NCI-H1105 (cell line): ENCODE measurements at places on chromosomes 4 and X.

DNA sequence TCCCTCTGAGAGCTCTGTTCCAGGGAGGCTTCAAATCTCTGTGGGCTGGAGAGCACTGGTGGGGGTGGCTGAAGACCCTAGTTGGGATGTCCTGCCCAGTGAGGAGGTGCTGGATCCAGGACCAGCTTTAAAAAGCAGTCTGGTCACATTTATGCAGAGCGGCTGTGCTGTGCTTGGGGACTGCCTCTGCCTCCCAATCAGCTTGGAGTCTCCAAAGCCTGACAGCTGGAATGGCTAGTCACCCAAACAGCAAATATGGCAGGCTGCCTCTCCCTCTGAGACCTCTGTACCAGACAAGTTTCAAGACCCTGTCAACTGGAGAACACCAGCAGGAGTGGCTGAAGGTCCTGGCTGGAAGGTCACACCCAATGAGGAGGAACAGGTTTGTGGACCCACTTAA is 848.1 kb upstream of the DIAPH2 start:
- DNase-seq = no peak

- no peak for DNase-seq
Measured at GRCh38 chrX:8341814-8342590, 122.6 kb upstream of the VCX3B start.

DNA sequence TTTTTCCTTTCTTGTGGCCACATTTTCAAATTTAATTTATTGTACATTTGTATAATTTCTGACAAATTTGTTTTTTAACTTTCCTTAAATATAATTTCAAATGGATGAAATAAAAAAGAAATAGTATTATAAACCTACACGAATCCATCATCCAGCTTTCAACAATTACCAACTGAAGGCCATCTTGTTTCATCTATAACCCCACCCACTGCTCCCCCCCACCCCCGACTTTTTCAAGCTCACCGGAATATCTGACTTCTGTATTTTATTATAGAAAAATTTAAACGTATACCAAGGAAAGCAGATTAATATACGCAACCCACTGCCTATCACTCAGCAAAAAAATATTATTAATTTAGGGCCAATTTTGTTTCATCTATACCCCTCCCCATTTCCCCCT is 1.1 kb downstream of the MORF4L2 start:
- DNase-seq = no peak

- no peak for DNase-seq
Measured at GRCh38 chrX:130555341-130555740, 153.6 kb downstream of the RBMX2 start.

- no peak for DNase-seq
Measured at GRCh38 chrX:19137067-19137466, 14.8 kb upstream of the ADGRG2 start.

DNA sequence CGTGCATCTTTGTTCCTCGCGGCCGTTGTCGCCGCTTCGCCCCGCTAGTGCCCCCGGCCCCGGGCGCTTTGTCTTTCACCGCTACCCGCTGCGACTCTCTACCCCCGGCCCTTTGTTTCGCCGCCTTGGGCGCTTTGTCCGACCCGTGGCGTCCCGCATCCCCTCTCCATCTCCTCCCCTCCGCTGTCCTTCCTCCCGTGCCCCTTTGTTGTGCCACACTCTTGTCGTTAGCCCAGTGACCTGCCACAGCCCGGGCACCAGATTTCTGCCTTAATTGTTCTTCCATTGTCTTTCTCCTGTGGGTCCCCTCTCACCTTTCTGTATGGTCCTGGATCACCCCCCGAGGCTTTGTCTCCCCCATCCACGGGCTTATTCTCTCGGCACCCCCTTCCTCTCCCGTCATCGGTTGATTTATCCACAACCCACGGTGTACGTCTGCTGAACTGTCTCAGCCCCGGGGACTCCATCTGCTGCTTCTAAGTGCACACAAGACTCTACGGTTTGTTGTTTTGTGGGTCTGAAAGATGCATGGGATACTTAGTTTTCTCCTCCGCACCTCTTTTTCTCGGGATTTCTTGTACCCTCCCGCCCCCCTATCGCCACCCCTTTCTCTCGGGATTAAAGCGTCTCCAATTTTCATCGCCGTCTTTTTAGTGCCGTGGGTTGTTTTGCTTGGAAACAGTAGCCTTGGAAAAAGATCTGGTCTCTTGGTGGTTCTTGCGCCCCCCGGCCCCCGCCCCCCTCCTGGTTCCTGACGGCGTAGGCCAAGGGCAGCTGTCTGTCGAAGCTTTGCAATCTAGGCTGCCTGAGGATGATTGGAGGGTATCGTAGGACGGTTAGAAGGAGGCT is 783 bp downstream of the RBPJ start:
- DNase-seq = no peak

- no peak for DNase-seq
Measured at GRCh38 chr4:83238393-83239248, 46.0 kb downstream of the COQ2 start.

DNA sequence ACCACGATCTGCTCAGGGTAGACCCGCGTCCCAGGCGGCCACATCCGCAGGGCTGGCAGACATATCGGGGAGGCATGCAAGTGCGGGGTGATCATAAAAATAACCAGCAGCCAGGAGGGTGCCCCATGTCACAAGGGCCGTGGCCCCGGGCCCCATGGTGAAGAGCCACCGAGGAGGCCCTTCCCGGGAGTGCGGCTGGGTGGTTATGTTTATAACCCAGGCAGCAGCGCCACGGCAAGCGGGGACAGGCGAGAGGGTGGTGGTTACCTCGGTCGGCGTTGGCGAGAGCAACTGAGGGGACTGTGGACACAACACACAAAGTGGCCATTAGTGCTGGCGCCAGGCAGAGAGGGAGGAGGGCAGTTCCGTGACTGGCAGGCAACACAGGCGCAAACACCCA is 92.7 kb upstream of the AFAP1 start:
- no peak for DNase-seq

DNA sequence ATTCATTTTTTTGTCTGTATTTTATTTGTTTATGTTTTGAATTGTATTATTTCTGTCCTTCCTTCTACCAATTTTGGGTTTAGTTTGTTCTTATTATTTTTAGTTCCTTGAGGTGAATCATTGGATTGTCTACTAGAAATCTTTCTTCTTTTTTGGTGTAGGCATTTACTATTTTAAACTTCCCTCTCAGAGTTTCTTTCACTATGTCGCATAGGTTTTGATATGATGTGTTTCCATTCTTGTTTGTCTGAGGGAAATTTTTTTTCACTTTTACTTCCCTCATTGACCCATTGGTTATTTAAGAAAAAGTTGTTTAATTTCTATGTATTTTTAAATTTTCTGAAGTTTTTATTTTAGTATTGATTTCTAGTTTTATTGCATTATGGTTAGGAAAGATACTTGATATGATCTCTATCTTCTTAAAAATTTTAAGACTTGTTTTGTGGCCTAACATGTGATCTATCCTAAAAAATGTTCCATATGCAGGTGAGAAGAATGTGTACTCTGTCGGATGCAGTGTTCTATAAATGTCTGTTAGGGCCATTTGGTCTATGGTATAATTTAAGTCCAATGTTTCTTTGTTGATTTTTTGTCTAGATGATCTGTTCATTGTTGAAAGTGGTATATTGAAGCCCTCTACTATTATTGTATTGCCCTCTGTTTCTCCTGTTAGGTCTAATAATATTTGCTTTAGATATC is 68.8 kb downstream of the IL15 start:
- no peak for DNase-seq

GRCh38 chrX:140712413-140713173 is 3.0 kb downstream of the LINC00632 start:
- DNase-seq = peak; percentile 19

- no peak for DNase-seq
Measured at GRCh38 chr4:187059021-187059420, 335.4 kb upstream of the FAT1 start.

GRCh38 chr4:188139671-188140070 is 430 bp downstream of the TRIML1 start:
- no peak for DNase-seq

- DNase-seq = no peak
Measured at GRCh38 chrX:154030266-154030665, 10.6 kb upstream of the IRAK1 start.

DNA sequence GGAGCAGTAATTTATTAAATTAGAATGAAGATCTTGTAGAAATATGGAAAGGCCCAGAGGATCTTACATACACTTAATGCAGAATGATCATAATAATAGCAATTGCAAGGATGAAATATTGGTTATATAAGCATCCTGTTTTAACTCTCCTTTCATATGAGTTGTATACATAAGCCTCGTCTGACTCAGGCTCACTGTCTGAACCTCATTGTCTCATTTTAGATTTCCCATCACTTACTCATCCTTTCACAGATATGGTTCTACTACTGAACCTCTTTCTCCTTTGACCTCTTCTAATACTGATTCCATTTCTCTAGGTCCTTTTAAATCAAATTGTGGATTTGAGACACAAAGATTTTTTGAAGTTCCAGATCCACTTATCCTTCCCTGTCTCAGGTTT is 277.3 kb upstream of the TRPC5 start:
- DNase-seq = no peak

DNA sequence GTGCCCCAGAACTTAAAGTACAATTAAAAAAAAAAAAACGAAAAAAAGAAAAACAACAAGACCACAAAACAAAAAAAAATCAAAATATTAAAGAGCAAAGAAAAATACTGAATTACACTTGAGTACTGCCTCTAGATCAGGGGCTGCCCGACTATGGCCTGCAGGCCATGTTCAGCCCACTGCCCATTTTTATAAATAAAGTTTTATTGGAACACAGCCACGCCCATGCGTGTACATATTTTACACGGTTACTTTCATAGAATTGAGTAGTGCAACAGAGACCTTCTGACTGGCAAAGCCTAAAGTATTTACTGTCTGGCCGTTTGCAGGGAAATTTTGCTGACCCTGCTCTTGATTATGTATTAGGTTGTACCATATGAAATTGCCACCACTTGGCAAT is 130.5 kb downstream of the ATXN3L start:
- no peak for DNase-seq

GRCh38 chr4:17866810-17867209 is 56.0 kb downstream of the NCAPG start:
- DNase-seq = no peak

DNA sequence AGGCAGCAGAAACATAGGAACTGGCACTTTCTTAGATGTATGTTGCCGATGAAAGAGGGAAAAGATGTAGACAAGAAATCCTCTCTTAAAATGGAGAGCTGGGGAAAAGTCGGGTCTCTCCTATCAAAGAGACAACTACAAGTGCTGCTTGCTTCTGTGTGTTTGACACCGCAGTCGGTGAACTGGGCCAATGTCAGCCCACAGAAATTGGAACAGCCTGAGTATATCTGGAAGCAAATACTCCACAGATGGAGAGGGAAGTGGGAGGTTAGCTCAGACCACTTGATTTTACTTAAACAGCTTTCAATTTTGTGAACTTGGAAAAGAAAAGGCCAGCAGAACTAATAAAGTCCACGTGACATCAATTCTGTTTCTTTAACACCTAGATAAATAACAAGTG is 230.9 kb upstream of the FAT1 start:
- no peak for DNase-seq

DNA sequence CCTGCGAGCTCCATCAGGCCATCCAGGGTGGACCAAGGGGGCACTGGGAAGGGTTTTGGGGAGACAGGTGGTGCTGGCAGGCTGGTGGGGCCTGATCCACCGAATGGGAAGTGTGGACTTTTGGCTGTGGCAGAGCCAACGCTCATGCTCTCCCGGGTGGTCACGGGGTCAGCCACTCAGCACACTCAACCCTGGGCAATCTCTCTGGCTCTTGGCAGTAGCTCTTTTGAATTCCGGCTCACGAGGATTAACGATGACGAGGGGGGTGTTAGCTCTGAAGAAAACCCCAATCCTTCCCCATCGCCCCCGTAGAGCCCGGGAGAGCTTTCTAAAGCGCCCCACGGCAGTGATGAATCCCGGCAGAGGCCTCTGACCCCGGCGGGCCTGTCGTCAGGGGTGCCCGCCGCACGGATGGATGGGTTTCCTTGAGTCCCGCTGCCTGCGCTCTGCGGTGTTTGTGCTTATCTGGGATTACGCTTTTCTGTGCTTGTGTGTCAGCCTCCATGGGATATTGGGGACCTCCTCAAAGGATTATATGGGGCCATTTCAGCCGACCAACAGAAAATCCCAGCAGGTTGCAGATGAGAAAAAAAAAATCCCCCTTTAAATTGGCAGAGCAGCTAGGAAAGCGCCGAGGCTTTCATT is 156.8 kb upstream of the PSAPL1 start:
- no peak for DNase-seq

GRCh38 chr4:114603497-114603896 is 4.9 kb downstream of the UGT8 start:
- DNase-seq = no peak

- DNase-seq = no peak
Measured at GRCh38 chr4:183256756-183257385, 63.2 kb downstream of the CLDN22 start.

- DNase-seq = no peak
Measured at GRCh38 chr4:108263057-108263456, 94.3 kb upstream of the LEF1 start.
